Naive thymus-derived CD4-positive, alpha-beta T cell (primary cell): ENCODE measurements at places on chromosomes 11 and 22.

GRCh38 chr11:66363805-66364535 lies 7.6 kb downstream of the SLC29A2 start:
- no peaks in the 10 kb centered on the region for H3K27me3 ChIP-seq
- H3K4me1 ChIP-seq: no peaks in the 10 kb centered on the region
- DNase-seq: peak; percentile 57
- no peak overlapping the region for H3K4me3 ChIP-seq

DNA sequence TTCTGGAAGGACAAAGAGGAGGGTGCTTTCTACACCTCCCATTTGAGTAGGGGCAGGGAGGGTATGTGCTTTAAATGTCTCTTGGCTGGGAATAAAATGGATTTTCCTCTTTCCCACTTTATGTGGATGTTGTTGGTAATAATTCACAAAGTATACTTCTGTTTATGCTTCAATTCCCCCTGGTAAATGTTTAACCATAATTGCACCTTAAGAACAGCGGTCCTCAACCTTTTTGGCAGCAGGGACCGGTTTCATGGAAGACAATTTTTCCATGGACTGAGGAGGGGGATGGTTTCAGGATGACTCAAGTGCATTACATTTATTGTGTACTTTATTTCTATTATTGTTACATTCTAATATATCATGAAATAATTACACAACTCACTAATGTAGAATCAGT lies 4.0 kb upstream of the TP53AIP1 start:
- H3K36me3 ChIP-seq: no peaks in the 10 kb centered on the region
- H3K4me1 ChIP-seq: no peaks in the 10 kb centered on the region
- no peaks in the 10 kb centered on the region for H3K27me3 ChIP-seq
- DNase-seq: no peak

DNA sequence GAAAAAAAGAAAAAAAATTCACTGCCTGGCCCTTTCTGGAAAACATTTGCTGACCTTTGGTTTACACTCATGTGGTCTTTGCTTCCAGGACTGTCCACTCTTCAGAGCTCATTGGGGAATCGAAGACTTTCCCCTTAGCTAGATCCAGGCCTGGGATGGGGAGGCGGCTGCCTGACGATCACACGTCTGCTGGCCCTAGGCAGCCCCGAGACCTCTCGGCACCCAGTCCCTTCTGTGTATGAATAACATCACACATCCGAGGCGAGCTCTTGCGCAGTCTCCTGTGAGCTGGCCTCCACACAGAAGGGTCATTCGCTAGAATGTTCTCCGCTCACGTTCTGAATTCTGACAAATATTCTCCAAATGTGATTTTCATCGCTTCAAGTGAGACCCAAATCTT lies 25.7 kb upstream of the GAL start:
- H3K4me3 ChIP-seq: no peak overlapping the region
- DNase-seq: no peak
- H3K27me3 ChIP-seq: no peaks in the 10 kb centered on the region

- DNase-seq: no peak
- H3K4me3 ChIP-seq: no peak overlapping the region
- no peaks in the 10 kb centered on the region for H3K4me1 ChIP-seq
- H3K36me3 ChIP-seq: no peaks in the 10 kb centered on the region
- H3K27ac ChIP-seq: no peak overlapping the region
Measured at GRCh38 chr11:111426617-111427016, 47.5 kb upstream of the POU2AF1 start.

GRCh38 chr22:49417833-49418232 lies 409.8 kb downstream of the BRD1 start:
- H3K27me3 ChIP-seq: no peaks in the 10 kb centered on the region
- H3K27ac ChIP-seq: no peak overlapping the region
- H3K4me1 ChIP-seq: no peaks in the 10 kb centered on the region
- no peaks in the 10 kb centered on the region for H3K36me3 ChIP-seq
- no peak overlapping the region for H3K4me3 ChIP-seq
- no peak for DNase-seq

DNA sequence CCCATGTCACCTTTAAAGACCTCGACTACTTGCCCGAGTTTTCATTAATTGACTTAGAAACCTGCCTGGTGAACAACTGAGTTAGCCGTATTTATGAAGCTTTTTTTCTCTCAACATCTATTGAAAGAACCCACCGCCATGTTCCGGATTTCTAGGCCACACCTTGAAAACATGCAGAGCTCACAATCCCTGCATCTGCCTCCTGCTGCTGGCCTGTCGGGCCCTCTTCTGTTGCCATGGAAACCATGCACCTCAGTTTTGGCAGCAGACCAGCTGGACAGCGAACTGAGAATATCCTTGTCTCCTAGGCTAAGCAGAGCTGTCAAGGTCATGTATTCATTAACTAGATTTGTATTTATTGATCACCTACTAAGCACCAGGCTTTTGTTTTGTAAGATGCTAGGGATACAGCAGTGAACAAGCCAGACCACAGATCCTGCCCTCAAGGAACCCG lies 4.3 kb upstream of the PATZ1 start:
- no peak overlapping the region for H3K27ac ChIP-seq
- H3K36me3 ChIP-seq: no peaks in the 10 kb centered on the region
- DNase-seq: no peak
- no peaks in the 10 kb centered on the region for H3K4me1 ChIP-seq

GRCh38 chr11:61587951-61588727 lies 7.3 kb upstream of the SYT7 start:
- no peaks in the 10 kb centered on the region for H3K27me3 ChIP-seq
- peak overlapping the region; percentile 36 for H3K27ac ChIP-seq
- peak; percentile 40 for DNase-seq
- H3K36me3 ChIP-seq: no peaks in the 10 kb centered on the region

GRCh38 chr22:45422237-45422983 lies 8.9 kb downstream of the RIBC2 start:
- H3K27me3 ChIP-seq: no peaks in the 10 kb centered on the region
- no peak overlapping the region for H3K4me3 ChIP-seq
- DNase-seq: no peak
- no peaks in the 10 kb centered on the region for H3K4me1 ChIP-seq
- H3K27ac ChIP-seq: no peak overlapping the region
- H3K36me3 ChIP-seq: no peaks in the 10 kb centered on the region
